ENCODE measurements at places on chromosomes 5 and 9.

- no peak for DNase-seq
Measured at GRCh38 chr9:237141-237857, 22.6 kb downstream of the DOCK8 start.

DNA sequence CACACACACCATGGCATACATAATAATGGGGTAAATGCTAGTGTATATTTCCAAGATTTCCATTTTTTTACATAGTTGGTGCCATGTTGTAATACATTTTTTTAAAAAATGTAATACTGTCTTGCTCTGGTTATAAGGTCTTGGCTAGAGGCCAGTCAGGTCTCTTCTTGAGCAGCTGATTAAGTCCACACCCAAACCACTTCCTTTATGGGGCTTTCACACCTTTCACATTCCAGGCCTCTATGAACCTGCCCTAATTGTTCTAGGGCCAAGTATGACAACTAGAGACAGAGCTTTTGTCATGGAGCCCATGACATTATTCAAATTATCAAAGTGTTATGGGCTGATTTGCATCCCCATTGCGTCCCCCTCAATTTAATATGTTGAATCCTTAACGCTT, 495.6 kb upstream of the CTNND2 start:
- DNase-seq, result no peak

DNA sequence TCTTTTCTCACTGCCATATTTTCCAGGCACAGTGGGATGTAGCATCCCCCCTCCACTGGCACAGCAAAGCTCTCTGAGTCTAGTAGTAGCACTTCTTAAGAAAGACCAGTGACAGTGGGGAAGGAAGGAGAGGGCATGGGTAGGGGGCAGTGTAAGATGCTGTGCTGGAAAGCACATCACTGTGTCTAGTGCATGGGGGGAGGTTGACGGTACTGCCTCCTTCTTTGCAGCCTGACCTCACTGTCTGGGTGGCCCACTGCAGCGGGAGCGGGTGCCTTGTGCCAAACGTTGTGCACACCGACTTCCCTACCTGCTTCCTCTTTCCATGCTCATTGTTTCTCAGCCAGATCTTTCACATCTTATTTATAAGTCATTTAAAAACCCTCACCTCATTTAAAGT, 91.8 kb downstream of the PDE8B start:
- DNase-seq, result no peak

DNA sequence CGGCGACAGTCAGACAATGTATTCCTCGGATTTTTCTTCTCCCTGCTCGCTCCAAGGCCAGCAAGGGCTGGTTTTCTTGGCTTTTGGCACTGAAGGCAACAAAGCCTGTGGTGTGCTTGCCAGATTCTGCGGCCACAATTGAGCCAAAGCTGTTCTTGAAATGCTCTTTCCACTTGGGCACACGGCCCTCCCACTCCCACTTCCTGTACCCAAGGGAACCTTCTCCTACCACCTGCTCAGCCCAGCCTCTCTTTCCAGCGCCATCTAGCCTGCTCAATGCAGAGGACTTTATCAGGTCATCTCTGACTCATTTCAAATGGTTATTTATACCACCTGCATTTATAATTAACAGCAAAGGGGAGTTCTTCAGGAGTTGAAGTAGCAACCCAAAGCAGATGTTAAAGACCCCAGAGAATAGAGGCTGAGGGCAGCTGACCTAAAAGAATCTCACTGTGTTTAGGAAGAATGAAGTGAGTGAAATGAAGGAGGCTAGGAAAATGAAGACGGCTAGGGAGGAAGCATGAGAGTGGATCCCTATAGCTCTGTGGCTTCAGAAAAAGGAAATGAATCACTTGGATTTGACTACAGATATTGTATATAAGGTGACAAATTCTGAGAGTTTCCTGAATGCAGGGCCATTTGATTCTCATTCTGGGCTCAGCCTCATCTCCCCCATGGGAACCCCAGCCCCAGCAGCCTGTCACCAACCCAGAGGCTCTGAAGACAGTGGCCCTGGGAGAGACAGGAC, 439.0 kb downstream of the ENC1 start:
- no peak for DNase-seq

DNA sequence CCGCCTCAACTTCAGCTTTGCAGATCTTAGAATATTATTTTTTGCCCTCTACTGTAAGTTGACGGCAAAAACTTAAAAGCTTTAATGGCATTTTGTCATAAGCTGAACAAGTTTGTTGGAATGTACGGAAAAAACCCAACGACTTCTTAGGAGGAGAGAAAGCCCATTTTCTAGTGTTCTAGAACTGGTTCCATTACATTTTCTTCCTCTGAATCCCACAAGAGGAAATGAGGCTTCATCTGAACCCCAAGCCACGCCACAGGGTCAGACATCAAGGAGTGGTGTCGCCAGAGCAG, 113.7 kb downstream of the LHFPL2 start:
- DNase-seq, result no peak

DNA sequence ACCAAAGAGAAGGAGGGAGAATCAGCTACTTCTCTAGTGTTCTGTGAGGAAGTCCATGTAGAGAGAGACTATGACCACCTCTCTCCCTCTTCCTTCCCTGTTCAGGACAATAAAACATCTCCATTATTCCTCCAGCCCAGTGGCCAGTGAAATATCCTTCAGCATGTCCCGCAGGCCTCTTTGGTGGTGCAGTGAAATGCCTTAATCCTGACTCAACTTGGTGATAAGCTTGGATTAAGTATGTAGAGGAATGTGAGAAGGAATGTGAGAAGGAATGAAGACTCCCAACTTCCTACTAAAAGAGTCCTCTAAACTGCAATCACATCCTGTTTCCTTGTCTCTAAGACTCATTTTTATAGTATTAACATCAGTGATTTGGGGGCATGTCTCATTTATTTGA, 167.3 kb downstream of the TRPM3 start:
- peak; percentile 7 for DNase-seq

DNA sequence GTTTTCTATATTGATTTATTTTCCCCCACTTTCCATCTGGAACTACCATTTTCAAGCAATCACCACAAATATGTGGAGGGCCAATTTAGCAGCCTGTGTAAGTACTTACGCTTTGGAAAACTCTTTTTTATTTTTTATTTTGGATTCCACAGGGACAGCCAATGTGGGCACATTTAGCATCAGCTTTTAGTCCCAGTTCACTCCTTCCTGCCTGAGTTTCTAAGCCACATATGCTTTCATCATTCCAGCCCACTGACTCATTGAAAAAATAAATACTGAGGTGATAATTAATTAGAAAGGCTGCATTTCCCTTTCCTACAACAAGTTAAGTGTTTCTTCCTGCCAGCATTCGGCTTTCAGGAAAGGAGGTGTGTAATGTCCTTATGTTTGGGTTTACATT, 76.8 kb downstream of the TMEM167A start:
- DNase-seq, result peak; percentile 32

DNA sequence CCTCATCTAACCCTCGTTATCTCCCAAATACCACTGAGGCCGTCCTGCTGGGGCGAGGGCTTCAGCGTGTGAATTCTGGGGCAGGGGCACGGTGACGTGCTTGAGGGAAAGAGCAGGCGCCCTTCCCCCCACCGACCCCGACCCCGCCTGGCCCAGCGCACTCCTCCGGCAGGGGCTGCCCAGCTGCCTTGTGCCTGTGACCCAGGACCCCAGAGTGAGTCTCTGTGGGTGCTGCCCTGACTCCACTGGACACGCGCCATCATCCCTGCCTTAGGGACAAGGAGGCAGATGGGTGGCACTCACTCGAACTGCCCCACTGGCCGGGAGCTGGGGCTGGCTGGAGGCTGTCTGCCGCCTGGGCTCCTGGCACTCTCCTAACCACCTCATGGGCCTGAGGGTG, 136.2 kb upstream of the LPCAT1 start:
- no peak for DNase-seq

GRCh38 chr5:119300311-119300670, 55.5 kb upstream of the TNFAIP8 start:
- DNase-seq, result no peak

- DNase-seq, result no peak
Measured at GRCh38 chr5:79535477-79536192, 21.7 kb upstream of the HOMER1 start.

- DNase-seq, result peak; percentile 25
Measured at GRCh38 chr5:5421149-5421960, 1.1 kb upstream of the ICE1 start.

DNA sequence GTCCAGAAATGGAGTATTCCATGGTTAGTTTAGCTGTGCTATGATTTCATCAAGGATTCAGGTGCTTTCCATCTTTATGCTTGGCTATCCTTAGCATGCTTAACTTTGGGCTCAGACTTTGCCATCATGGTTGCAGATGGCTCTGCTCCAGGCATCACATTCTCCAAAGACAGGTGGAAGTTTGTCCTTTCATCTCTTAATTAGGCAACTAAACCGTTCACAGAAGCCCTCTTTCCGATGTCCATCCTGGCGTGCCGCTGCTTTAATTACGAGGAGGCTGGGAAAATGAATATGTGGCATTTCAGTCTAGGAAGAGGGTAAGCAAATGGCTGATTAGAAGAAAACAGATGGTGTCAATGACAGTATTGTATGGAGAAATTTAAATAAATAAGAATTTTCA, 24.5 kb upstream of the APC start:
- no peak for DNase-seq

- no peak for DNase-seq
Measured at GRCh38 chr5:41370482-41370881, 139.9 kb downstream of the PLCXD3 start.

- no peak for DNase-seq
Measured at GRCh38 chr9:115229496-115229895, 111.5 kb upstream of the TNC start.

- DNase-seq, result no peak
Measured at GRCh38 chr9:91841591-91841990, 108.4 kb downstream of the ROR2 start.

DNA sequence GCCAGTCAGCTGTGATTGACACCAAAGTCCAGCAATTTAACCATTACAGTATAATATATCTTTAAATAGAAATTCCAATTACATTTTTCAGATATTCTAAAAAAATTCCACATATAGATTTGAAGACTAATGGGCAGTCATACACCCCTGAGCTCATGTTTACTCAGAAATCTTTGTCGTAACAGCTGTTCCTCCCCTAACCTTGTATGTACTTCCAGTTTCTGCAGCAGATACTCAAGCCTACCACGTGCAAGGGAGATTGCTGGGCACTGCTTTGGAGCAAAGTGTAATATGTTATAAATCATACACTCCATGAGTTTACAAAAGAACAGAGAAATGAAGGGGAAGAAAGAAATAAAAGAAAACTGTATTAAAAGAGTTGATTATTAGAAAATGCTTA, 241.2 kb downstream of the TRIM32 start:
- DNase-seq, result no peak

GRCh38 chr9:32490601-32491000, 35.4 kb downstream of the RIGI start:
- DNase-seq, result no peak

GRCh38 chr5:85500869-85501268, 1116.2 kb upstream of the EDIL3 start:
- DNase-seq, result no peak

DNA sequence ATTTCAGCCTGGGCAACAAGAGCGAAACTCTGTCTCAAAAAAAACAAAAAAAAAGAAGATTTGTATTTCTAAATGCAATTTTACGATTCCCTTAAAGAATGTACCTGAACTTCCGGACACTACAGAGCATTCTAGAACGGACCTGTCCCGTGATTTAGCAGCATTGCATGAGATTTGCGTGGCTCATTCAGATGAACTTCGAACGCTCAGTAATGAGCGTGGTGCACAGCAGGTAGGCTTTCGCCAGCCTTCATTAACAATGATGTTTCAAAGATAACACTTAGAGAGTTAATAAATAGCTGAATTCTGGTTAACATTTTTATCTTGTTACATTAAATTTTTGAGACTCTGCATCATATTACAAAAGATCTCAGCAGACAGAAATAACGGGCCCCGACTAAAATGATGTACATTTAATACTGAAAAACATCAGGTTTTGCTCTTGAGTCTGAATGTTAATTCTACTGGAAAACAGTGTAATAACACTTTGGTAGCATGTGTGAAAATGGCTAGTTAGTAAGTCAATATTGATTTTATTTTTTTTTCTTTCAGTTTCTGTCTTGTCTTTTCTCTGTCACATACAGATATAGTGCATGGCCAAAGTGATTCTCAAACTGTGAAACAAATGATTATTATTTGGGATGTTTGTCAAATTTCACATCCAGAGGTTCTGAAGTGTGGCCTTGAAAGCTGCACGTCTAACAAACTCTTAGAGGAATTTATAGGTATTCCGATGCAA, 23.3 kb downstream of the CCNH start:
- DNase-seq, result no peak

- no peak for DNase-seq
Measured at GRCh38 chr5:155451106-155451505, 437.6 kb downstream of the KIF4B start.

- DNase-seq, result peak; percentile 83
Measured at GRCh38 chr9:91193087-91193657, 168.5 kb downstream of the AUH start.

DNA sequence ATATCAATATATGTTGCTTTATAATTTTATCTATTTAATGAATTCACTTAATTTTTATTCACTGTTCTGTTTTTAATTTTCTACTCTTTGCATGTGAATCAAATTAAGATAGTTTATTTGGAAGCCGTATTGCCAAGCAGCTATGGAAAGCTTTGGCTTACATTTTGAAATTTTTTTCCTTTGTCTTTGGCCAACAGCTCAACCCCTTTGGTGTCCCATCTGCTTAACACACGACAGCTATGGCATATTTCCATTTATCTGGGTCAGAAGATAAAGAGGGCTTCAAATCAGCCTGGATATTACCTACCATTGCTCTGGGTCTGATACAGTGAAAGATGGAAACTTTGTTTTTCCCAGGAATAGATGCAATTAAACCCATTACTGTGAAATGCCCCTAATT, 201.0 kb downstream of the WDR70 start:
- DNase-seq, result no peak

GRCh38 chr5:175508896-175509295, 30.5 kb downstream of the SFXN1 start:
- no peak for DNase-seq

- DNase-seq, result peak; percentile 66
Measured at GRCh38 chr5:156396063-156396829, 69.3 kb downstream of the SGCD start.

- no peak for DNase-seq
Measured at GRCh38 chr5:123122273-123122672, 33.2 kb downstream of the PRDM6 start.

DNA sequence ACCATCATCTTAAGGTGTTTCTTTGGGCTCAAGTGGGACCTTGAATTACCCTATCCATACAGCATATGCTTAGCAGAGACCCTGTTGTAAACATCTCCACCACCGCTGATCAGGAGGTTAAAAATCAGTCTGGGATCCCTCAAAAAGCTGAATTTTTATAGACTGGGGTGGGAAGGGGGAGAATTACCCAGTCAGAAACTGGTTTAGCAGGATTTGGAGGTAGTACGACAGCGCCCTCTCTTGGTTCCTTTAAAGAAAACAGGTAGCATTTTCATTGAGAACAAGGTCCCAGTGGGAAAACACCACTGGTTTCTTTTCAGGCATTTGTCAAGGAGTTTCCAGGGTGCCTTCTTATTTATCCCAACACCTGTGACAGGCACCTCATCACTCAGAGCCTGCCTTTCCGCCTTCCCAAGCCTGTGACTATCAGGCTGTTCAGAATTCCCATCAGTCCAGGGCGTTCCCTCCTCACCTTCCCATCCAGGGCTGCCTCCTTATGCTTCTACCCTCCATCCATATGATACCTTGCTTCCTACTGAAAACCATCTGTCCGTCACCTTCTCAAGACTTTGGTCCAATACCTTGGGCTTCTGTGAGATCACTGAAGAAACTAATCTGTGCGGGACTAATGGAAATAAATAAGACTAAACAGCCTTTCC, 203.8 kb upstream of the RAI14 start:
- DNase-seq, result no peak
